ENCODE measurements at places on chromosomes 5 and 9. TPM values are rescaled to one million over a fixed set of nuclear protein-coding genes. Genes with fewer than 3 reads are reported as not detected.

Gene LRRC8A
- total RNA-seq, result 41.9 TPM

Gene SPINK7
- not detected for total RNA-seq

Gene CDHR2
- not detected for total RNA-seq

Gene PCDHGA8
- total RNA-seq, result 1.8 TPM

Gene PCDHGA6
- 1.1 TPM for total RNA-seq

Gene NMUR2
- total RNA-seq, result not detected

Gene UGT3A1
- not detected for total RNA-seq

Gene GPRIN1
- 3.7 TPM for total RNA-seq

Gene NUTM2G
- total RNA-seq, result not detected

Gene TRIO
- 31.2 TPM for total RNA-seq

Gene OGN
- total RNA-seq, result 0.49 TPM

Gene MARCHF11
- total RNA-seq, result not detected

Gene RAPGEF6
- 6.5 TPM for total RNA-seq

Gene SAXO1
- total RNA-seq, result not detected

Gene ACSL6
- total RNA-seq, result not detected

Gene CAMK2A
- not detected for total RNA-seq

Gene ARHGEF37
- 6.3 TPM for total RNA-seq

Gene WDR36
- total RNA-seq, result 27.4 TPM

Gene PCDHGA3
- total RNA-seq, result 2.0 TPM

Gene LVRN
- 0.16 TPM for total RNA-seq

Gene BARX1
- not detected for total RNA-seq

Gene GOLGA1
- 6.7 TPM for total RNA-seq

Gene PCDHGB5
- total RNA-seq, result 21.7 TPM

Gene BTNL3
- total RNA-seq, result not detected

Gene TIMD4
- not detected for total RNA-seq

Gene ROR2
- 33.4 TPM for total RNA-seq

Gene IFNB1
- not detected for total RNA-seq

Gene SH3GL2
- total RNA-seq, result not detected

Gene SH3TC2
- 7.4 TPM for total RNA-seq

Gene CDX1
- total RNA-seq, result not detected

Gene ECPAS
- total RNA-seq, result 79.4 TPM

Gene RLN2
- not detected for total RNA-seq

Gene PCDHB4
- 0.18 TPM for total RNA-seq

Gene LRSAM1
- 24.7 TPM for total RNA-seq

Gene GABRA6
- not detected for total RNA-seq

Gene ADAMTS16
- not detected for total RNA-seq

Gene SKP2
- total RNA-seq, result 38.1 TPM

Gene ANKRD18A
- not detected for total RNA-seq

Gene IGIP
- total RNA-seq, result 5.8 TPM

Gene PCA3
- not detected for total RNA-seq

Gene GFI1B
- not detected for total RNA-seq

Gene KIF20A
- total RNA-seq, result 14.6 TPM

Gene SNAPC4
- 8.1 TPM for total RNA-seq

Gene SPOUT1
- 40.4 TPM for total RNA-seq

Gene ITGA1
- total RNA-seq, result 15.6 TPM

Gene PSD2
- total RNA-seq, result not detected

Gene TICAM2
- 1.8 TPM for total RNA-seq

Gene SOX30
- not detected for total RNA-seq

Gene GPR150
- total RNA-seq, result 0.54 TPM

Gene AHRR
- 16.4 TPM for total RNA-seq

Gene STPG3
- total RNA-seq, result not detected

Gene C5orf52
- not detected for total RNA-seq
